ENCODE measurements at places on chromosomes 11 and 22.

DNA sequence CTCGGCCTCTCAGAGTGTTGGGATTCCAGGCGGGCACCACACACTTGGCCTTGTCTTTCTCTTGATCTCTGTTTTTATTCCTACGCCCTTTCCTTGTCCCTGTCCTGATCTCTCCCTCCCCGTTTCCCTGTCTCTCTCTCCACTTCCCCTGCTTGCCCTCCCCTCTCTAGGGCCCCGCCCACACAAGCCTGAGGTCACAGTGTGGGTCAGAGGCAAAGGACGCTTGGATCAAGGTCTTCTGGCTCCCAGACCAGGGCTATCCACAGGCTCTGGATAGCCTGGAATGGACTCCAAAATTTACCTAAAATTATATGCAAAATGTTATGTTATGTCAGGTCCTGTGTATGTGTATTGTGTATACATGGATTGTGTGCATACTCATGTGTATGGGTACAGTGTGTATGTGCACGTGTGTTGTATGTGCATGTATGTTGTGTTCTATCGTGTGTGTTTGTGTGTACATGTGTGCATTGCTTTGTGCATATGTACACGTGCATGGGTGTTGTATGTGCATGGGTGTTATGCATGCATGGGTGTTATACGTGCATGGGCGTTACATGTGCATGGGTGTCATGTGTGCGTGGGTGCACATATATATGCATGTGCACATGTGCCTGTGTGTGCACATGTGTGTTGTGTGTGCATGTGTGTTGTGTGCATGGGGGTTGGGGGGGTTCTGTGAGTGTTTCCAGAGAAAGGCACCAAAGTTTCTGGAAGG, 38.3 kb downstream of the TP53I11 start:
- no peak for DNase-seq

GRCh38 chr11:134412203-134413042, at the start of gene B3GAT1:
B3GAT1 (minus strand) TSS chr11:134412242; CDS start chr11:134387659, 24,583 bp downstream.
- DNase-seq, result peak; percentile 20

- peak; percentile 50 for DNase-seq
Measured at GRCh38 chr11:125345421-125346178, 150.5 kb downstream of the FEZ1 start.

DNA sequence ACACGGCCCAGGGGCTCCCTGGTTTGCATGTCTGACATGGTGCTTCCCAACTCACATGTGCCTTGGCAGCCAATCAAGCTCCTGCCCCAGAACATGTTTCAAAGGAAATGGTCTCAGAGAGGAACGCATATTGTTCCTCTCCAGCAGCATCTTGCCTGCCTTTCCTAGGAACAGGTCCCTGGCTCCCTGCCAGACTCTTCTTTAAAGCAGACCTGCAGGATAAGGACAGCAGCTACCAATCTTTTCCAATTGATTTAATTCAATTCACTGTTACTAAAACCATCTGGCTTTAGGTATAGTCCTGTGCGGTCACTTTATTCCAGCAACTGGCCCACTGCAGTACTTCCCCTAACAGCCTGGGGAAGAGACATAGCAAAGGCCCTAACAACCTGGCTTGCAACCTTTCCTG, 79.9 kb downstream of the AMBRA1 start:
- no peak for DNase-seq

- no peak for DNase-seq
Measured at GRCh38 chr11:109512249-109512648, 90.3 kb downstream of the C11orf87 start.

DNA sequence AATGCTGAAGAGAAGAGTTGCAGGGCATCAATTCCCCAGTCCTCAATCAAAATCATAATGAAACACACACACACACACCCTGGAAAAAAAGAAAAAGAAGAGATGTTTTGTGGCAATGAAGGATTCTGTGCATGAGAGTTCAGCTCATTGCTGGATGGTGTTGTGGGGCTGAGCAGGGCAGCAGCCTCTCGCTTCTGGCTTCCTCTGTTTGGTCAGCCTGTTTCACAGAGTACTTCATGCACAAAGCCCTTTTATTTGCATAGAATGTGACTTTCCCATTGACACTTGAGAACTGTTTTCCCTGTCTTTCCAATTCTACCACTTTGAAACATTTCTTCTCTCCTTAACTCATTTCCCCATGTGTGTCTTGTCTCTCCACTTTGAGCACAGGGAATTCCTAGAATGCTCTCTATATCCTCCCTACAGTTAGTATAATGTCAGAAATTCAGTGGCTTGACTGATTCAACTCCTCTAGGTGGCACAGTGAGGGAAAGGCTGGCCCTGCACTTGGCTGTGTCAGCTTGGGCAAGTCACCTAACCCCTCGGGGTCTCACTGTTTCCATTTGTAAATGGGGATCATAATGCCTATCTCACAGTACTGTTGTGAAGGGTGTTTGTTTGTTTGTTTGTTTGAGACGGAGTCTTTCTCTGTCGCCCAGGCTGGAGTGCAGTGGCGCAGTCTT, 25.4 kb upstream of the BSX start:
- DNase-seq, result peak; percentile 6

- DNase-seq, result no peak
Measured at GRCh38 chr11:105158436-105158835, 18.9 kb upstream of the CARD18 start.

GRCh38 chr11:103680826-103681225, 355.6 kb upstream of the DDI1 start:
- DNase-seq, result no peak

DNA sequence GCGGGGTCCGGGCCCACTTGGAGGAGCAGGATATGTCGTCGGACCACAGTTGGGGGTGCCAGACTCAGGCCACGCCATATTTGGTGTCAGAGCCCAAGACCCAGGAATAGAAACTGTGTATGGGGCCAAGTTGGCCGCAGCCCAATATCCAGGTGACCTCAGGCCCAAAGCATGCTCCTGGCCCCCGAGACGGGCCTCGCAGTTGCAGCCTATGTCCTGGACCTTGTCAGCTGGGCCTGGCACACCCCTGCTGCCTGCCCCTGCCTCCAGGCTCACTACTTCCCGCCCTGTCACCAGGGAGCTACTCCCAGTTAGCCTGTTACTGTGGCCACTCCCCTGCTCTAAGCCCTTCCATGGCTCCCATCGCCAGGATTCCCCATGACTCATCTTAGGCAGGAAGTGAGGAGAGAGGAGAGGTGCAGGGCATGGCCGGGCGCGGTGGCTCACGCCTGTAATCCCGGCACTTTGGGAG, 23.1 kb downstream of the A4GALT start:
- DNase-seq, result peak; percentile 51

- DNase-seq, result no peak
Measured at GRCh38 chr11:109401545-109401944, 20.4 kb upstream of the C11orf87 start.

- no peak for DNase-seq
Measured at GRCh38 chr11:93073026-93073425, 103.6 kb downstream of the MTNR1B start.

DNA sequence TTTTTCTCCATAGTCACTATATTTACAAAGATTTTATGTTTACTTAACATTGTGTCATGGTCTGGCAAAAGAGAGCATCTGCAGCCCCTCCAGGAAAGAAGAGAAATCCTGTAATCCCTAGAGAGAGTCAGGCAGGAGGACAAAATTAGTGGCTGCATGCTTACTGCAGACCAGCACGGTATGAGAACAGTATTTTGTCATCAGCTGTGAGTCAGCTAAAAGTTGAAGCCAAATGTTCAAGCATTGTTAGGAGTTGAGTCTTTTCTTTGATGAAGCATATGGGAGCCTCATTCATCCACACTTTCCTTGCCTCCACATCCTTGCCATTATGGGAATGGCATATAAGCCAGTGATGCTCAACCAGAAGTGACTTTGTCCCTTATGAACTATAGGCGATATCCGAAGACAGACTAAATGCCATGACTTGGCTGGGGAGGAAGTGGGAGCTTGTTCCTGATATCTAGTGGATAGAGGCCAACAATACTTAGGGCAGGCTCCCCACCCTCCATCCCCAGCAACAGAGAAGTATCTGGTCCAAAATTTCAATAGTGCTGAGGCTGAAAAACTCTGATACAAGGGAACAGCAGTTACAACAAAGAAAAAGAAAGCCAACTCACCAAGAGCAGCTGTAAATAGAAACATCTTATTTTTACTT, 112.0 kb upstream of the OR5AK2 start:
- DNase-seq, result no peak
